ENCODE measurements at places on chromosomes 5 and 9.
A peak's percentile ranks its signal among the peaks of the same experiment; 100 is the strongest.

- DNase-seq: no peak
These were observed 8.1 kb upstream of the ASB6 start for GRCh38 chr9:129649726-129650679.

DNA sequence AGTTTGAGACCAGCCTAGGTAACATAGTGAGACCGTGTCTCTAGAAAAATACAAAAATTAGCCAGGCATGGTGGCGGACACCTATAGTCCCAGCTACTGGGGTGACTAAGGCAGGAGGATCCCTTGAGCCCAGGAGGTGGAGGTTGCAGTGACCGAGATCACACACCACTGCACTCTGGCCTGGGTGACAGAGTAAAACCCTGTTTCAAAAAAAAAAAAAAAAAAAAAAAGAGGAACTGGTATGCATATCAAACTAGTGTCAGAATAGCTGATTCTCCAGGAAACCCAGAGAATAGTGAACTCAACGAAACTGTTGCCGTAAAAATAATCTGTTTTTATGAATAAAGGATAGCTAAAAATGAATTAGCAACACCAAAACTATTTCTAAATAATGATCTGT, 126.6 kb upstream of the BASP1 start:
- no peak for DNase-seq

DNA sequence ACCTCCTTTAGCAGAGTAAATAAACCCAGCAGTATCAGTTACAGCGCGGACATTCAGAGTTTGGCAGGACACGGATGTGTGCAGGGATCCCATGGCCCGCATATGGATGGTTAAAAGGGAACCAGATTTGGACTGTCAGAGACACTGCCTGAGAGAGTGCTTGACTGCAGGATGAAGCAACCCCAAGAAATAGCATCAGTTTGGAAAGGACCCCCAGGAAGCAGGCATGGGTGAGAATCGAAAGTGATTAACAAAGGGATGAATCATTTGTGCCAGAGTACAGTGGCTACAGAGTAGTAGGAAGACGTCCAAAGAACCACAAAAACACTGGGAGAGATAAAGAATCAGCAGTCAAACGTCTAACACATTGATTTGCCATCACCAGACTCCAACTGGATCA, 5.5 kb downstream of the C7 start:
- no peak for DNase-seq

GRCh38 chr9:105608721-105609598, 51.0 kb downstream of the FKTN start:
- peak; percentile 49 for DNase-seq

DNA sequence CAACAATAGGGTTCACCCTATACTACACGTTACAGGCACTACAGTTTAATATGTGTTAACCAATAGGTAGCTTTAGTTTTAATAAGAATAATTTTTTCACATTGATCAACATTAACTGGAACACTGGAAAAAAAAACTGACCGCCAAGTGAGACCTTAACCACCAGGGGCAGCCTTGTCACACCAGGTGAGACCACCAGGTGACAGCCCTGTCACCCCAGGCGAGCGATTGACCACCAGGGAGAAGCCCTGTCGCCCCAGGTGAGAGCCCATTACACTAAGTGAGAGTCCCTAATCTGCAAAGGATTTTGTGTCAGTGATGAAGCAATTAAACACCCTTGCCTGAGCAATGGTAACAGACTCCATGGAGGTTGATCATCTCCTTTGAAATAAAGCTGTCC, 75.4 kb upstream of the SYK start:
- peak; percentile 46 for DNase-seq

DNA sequence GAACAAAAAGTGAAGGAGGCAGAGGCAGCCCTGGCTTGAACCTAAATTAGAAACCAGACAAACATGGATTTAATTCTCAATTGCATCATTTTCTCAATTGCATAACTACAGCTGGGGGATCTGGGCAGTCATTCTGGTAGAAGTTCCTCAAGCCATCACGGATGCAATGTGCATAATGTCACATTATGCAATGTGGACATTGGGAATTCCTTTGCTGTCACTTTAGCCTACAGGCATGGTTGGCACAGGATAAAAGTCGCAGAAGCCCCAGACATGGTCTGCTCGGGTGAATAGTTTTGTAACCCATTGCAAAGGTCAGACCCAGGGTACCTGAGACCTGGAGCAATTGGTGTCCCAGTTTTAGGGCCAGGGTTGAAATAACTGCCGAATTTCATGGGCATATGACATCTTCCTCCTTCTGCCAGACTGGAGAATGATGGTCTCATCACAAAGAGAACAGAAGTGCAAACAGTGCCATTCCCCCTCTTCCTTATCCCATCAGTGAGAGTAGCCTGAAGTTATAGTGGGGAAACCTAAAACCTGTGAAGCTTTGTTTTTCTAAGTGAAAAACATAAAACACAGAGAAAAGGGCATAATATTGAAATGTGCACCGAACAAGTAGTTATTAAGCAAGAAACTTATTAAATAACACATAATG, 290.8 kb downstream of the MSX2 start:
- no peak for DNase-seq

DNA sequence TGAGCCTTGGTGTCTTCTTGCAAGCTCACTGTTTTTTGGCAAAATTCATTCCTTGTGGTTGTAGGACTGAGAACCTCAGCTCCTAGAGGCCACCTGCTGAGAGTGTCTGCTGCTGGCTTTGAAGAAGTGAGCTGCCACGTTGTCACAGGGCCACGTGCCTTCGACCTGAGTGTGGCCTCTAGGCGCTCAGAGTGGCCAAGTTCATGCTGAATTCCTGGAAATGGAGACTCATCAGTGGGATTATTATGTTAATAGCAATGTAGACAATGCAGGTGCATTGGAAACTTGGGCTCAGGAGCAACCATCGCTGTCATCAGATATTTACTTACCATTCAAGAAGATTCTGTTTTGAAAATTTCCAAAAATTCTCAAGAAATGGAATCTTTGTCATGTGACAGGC, 52.5 kb downstream of the GALNT12 start:
- DNase-seq: no peak

DNA sequence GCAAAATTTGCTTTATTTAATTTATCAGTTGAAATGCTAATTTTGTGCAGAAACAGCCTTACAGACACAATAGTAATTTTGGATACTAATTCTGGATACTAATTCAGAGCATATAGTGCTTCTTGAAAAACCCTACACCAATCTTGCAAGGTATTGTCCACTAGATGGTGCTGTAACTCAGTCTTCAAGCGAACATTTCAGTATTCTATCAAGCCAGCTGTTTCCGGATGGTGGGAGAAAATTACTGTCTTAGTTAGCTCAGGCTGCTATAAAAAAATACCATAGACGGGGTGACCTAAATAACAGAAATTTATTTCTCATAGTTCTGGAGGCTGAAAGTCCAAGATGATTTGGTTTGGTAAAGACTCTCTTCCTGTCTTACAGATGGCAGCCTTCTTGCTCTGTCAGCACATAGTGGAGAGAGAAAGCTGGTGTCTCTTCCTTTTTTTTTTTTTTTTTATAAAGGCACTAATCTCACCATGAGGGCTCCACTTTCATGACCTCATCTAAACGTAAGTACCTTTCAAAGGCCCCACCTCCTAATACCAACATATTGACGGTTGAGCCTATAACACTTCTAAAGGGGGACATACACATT, 1306.5 kb upstream of the CDH9 start:
- DNase-seq: peak; percentile 39

GRCh38 chr9:76772686-76773445, 8.6 kb downstream of the PCA3 start:
- DNase-seq: no peak

All from iPS-NIHi11 (cell line).